GM18507 (cell line): ENCODE measurements at places on chromosomes 1 and 21.
A peak's percentile ranks its signal among the peaks of the same experiment; 100 is the strongest.

- no peak for DNase-seq
These were observed 345.3 kb downstream of the MATN1 start for GRCh38 chr1:30378003-30378596.

DNA sequence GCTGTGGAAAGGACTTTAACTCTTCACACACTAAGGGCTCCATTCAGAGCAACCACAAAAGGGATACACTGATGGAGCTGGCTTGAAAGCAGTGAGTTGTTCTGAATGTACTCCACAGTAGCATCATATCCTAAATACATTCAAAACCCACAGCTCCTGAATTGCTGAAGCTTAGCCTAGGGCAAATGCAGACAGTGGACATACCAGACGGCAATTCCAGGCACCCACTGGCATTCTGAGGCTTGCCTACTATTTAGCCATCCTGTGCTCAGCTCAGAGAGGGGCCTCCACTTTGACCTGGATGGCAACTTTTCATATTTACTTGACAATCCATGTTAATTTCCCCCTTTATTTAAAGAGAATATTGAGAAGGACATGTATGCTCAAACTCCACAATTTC is 303.5 kb downstream of the NTNG1 start:
- DNase-seq: no peak

GRCh38 chr1:69824932-69825331 is 257.2 kb downstream of the LRRC7 start:
- DNase-seq: no peak

GRCh38 chr1:223887747-223888418 is 42.1 kb upstream of the TP53BP2 start:
- no peak for DNase-seq

GRCh38 chr1:26546375-26546774 is 16.8 kb downstream of the RPS6KA1 start:
- DNase-seq: no peak

- no peak for DNase-seq
These were observed 14.5 kb upstream of the CSF3R start for GRCh38 chr1:36497207-36497606.

DNA sequence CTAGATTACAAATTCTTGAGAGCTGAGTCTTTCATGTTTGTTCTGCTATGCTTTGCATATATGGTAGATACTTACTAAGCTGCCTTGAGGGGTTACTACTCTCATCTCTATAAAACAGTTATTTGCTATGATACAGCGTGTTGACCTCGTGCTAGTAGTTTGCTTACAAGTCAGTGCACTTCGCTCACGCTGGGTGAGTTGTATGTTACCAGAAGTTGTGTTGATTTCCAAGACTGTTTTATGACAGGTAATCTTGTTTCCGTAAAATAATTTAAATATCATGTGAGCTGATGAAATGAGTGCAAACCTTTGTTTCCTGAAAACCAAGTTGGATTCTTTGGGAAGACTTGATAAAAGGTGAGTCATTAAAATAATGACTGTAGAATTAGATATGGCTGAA is 7.3 kb downstream of the MRPS6 start:
- no peak for DNase-seq

- no peak for DNase-seq
These were observed 1.1 kb downstream of the SLAMF9 start for GRCh38 chr1:159952932-159953331.

GRCh38 chr1:36513676-36514473 is 31.2 kb upstream of the CSF3R start:
- DNase-seq: no peak

- DNase-seq: no peak
These were observed 354.3 kb upstream of the NEGR1 start for GRCh38 chr1:72636631-72637030.

- no peak for DNase-seq
These were observed 6.0 kb downstream of the TEX35 start for GRCh38 chr1:178518894-178519293.

DNA sequence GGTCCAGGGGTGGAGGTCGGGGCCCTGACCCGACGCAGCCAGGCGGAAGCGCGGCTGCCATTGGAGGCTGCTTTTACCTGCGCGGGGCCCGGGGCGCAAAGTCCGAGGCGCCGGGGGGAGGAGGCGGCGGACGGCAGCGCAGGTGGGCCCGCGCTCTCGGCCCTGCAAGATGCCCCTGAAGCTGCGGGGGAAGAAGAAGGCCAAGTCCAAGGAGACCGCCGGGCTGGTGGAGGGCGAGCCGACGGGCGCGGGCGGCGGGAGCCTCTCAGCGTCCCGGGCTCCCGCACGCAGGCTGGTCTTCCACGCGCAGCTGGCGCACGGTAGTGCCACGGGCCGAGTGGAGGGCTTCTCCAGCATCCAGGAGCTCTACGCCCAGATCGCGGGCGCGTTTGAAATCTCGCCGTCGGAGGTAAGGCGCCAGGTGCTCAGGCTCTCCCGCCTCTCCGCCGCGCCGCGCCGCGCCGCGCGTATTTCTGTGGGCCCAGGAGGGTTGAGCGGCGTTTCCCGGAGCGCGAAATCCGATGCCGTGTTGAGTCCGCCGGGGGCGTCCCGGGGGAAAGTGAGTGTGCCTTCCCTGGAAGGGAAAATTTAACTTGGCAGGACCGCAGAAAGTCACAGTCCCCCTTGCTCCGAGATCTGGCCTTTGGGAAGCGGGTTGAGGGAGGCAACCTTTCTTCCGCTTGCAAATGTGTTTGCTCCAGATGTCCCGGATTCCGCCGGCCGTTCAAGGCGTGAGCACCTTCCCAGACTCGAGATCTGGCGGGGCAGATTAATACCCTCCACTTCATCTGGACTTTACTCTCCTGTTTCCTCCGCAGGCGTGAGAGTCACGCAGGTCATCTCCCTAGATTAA is at the start of gene GIPC2:
GIPC2 (plus strand) TSS at position 41 of the 853 bp plus-strand sequence; CDS start at position 170, 129 bp downstream.
- DNase-seq: no peak

- DNase-seq: no peak
These were observed 68.4 kb downstream of the LUZP1 start for GRCh38 chr1:23100074-23100748.

DNA sequence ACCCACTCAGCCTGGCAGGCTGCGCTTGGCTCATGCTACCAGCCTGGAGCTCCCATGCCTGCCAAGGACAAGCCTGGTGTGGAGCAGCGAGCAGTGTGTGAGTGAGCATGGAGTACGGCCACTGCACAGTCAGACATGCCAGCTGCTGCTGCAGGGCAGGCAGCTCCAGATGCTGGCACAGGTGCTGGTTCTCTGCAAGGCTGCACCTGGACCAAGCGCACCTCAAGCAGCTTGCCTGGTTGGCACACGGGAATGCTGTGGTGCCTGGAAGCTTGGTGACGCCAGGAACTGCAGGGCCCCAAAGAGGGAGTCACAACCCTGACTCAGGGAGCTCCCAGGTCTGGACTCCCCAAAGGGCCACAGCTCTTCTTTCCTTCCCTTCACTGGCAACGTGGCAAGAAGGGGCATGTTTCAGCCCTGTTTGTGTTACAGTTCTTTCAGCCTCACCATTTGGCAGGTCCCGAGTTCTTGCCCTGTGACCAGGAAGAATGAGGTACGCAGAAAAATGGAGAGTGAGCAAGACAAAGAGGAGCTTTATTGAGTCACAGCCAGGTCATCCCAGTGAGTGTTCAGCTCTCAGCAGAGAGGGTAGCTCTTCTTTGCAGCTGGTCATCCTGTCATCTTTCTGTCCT is 26.1 kb downstream of the ACOT7 start:
- DNase-seq: no peak

DNA sequence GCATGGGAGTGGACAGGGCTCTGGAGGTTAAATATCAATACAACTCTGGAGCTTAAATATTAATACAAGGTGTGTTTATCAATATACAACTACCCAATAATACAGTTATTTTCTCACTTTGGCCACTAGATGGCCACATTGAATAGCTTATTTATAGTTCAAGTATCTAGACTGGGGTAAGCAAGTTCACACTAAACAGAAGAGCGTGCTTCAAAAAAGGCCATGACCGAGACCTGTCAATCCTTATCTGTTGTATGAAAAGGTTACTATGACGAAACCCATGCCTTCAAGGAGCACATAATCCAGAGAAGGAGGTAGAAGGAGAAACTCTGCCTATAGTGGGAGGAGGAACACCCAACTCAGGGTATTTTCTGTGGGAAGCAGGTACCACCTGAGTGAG is 29.1 kb downstream of the CHML start:
- DNase-seq: peak; percentile 30

DNA sequence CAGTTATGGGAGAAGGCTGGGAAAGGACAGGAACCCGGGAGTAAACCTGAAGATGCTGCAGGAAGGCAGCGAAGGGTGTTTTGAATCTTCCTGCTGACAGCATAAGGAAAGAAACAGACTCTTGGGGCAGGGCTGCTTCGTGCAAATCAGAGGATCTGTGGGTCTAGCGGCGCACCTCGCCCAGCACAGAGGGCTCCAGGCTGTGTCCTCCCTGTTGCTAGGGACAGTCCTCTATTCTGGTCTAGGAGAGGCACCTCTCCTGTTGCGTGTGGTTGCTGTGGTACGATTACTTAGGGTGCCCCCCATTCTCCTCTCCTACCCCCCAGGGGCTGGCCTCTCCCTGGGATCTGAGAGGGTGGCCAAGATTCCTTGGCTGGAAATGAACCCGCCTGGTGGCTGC is 11.4 kb downstream of the C2CD2 start:
- no peak for DNase-seq

DNA sequence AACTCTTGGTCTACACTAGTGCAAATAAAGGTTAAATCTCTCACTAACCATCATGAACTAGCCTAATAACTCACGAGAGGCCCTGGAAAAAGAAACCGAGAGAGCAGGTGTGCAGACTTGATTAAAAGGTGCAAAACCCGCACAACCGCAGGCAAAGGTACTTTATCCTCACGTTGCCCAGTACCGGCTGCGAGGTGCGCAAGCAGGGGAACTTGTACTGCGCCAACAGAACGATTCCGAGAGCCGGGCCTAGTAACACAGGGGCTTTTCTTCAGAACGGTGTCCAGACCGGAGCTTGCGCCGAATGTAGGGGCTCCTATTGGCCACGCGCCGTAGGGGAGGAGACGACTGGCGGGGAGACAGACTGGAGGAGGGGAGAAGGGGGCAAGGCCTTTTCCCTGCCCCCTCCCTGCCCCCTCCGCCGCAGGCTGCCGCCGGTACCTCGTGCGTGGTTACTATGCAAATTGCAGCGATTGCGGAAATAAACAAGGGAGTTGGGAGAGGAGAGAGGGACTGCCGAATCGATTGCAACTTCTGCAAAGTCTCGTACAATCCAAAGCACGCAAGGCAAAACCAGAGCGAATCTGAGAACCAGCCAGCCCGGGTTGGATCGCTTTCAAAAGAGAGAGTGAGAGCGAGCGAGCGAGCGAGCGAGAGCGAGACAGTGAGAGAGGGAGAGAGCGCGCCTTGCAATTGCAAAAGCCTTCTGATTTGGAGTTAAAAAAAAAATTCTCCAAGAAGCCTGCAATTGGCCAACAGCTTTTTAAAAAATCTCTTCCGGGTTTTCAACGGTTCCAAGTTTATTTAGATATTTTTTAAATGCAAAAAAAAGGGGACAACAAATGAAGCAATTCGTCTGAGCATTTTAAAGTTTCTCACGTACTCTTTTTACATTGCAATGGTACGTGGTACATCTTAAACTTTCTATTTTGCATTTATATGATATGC is 5.4 kb upstream of the NFIA start:
- no peak for DNase-seq

GRCh38 chr1:9615316-9616063 is 26.8 kb downstream of the TMEM201 start:
- DNase-seq: peak; percentile 54

- no peak for DNase-seq
These were observed 41.9 kb downstream of the MPZL1 start for GRCh38 chr1:167763525-167764220.

GRCh38 chr1:23807453-23807852 is 6.9 kb upstream of the GALE start:
- no peak for DNase-seq

DNA sequence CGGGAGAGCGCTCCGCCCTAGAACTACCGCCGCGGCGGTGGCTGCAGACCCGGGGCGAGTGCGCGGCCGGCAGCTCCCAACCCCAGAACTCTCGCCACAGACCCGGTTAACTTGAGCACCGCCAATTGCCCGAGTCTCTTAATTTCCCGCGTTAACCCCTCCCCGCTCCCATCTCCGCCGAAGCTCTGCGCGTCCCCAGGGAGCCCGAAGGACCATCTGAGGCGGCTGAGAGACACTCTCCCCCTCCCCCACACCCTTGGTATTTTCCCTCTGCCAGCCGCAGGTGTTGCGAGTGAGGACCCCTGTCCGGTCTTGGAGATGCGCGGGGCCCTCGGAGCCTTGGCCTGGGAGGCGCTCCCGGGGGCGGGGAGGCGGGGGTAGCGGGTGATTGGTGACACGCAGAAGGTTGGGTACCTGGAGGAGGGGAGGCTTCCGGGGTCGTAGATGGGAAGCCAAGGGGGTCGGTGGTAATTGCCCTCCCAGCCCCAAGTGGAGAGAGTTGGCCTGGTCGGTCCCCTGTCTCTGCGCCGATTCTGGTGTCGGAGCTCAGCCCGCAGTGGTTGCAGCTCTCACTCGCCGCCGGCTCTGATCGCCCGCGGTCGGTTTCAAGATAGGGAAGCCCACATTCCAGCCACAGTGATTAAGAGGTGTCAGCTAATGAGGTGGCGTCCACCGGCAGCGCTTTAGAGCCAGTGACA is 858 bp upstream of the SUSD4 start:
- no peak for DNase-seq

- no peak for DNase-seq
These were observed 357.1 kb downstream of the LTN1 start for GRCh38 chr21:28635541-28635940.

GRCh38 chr1:216721062-216721461 is 2.2 kb downstream of the ESRRG start:
- DNase-seq: no peak

DNA sequence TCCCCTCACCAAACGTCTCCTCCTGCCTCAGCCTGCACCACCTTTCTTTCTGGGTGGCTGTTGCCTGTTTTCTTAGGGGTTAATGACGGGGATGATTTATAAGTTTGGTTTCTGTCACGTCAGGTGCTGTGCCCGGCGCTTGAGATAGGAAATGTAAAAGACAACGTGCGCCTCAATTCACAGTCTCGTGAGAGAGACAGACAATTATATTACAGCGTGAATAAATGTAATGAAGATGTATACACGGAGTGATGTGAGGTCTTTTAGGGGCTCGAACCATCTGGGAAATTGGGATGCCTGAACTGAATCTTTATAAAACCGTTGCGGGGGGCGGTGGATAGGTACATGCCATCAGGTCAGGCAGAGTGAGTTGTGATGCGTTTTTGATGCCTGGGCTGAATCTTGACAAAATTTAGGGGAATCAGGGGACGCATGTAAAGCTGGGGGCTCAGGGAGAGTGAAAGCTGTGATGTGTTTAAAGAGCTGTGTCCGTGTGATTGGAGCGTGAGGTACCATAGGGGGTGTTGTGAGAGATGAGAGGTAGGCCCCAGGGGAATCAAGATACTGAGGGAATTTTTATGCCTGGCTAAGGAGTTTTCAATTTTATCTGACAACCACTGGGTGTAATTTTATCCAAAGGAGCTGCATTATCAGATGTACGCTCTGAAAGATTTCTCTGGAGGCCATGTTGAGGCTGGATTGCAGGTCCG is 831 bp downstream of the TIPRL start:
- DNase-seq: no peak

GRCh38 chr1:165169028-165169427 is 187.5 kb downstream of the LMX1A start:
- no peak for DNase-seq
